Right cardiac atrium (tissue), 5 donors: ENCODE measurements at places on chromosomes 3 and 15.

DNA sequence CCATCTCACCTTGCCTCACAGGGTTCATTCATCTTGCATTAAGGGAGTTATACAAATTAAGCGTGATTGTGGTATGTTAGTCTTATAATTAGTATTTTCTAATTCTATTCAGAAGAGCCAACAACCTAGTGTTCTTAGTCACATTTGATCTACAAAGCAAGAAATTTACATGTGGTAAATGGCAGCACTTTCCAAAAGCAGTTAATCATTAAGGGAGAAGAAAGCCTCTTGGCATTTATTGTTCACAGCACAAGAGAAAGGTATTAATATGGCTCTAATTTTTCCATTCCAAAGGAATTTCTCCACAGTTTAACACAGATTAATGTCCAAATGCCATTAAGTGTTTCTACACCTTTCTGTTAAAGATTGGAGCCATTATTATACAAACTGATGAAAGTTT is 1077.1 kb downstream of the ZPLD1 start:
- DNase-seq: no peak

GRCh38 chr15:47762621-47763020 is 45.3 kb downstream of the SEMA6D start:
- DNase-seq: no peak

GRCh38 chr15:100131321-100132224 is 210.2 kb downstream of the ADAMTS17 start:
- DNase-seq: peak; percentile 91

DNA sequence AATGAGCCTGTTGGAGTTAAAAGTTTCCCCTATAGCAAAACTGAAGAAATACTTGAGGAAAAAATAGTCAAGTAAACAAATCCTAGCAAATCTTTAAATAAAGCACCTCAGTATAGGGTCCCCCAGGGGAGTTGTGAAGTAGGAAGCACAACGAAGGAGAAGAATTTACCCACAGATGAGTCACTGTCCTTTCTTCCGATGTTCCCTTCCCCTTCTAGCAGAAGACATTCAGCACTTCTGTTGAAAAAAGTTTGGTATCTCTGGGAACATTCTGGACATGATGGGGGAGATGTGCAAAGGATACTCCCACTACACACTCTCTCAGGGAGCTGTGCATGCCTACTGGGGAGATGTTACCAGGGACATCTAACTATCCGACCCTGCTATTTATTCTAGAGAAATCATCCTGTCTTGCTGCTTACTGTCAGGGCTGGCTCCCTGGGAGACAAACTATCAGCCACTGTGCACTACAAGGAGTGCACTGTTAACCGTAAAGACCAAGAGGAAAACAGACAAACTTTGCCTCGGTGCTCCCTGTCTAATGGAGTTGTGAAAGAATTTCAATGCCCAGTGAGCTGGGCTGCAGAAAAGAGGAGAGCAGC is 93.8 kb downstream of the RFTN1 start:
- DNase-seq: no peak

GRCh38 chr15:56394909-56395308 is 29.7 kb downstream of the TEX9 start:
- no peak for DNase-seq

GRCh38 chr15:85492406-85492805 is 112.0 kb downstream of the AKAP13 start:
- no peak for DNase-seq

DNA sequence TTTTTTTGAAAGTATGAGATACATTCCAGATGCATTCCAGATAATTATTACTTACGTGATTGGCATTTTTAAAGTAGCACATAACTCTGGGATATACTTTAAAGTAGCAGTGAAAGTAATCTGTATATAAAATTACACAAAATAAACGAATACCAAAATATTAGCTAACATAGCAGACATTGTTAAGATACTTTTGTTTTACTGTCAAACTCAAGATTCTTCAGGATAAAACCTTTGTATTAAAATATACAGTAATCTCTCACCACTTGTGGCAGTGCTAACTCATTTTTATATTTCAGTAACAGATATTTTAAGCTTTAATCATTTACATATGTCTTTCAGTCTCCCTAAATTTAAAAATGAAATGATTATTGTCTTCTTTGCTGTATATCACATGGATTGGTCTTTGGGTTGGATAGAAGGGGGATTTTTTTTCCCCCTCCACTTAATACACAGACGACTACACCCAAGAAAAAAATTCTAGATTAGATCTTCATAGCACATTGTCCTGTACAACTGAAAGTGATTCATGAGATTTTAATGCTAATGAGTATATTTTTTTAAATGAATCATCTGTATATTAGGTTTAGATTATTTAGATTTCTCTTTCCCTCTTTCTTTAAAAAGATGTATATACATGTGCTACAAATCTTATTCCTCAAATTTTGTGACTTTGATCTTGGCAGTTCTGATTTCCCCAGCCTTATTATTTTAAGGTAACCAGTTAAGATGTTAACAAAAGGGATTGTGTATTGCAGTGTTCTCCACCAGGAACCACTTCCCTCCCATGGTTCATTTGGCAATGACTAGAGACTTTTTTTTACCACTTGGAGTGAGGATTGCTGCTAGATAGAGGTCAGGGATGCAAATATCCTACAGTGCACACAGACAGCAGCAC is 24.5 kb upstream of the EBLN2 start:
- no peak for DNase-seq

GRCh38 chr3:65723985-65724384 is 314.7 kb downstream of the MAGI1 start:
- no peak for DNase-seq

DNA sequence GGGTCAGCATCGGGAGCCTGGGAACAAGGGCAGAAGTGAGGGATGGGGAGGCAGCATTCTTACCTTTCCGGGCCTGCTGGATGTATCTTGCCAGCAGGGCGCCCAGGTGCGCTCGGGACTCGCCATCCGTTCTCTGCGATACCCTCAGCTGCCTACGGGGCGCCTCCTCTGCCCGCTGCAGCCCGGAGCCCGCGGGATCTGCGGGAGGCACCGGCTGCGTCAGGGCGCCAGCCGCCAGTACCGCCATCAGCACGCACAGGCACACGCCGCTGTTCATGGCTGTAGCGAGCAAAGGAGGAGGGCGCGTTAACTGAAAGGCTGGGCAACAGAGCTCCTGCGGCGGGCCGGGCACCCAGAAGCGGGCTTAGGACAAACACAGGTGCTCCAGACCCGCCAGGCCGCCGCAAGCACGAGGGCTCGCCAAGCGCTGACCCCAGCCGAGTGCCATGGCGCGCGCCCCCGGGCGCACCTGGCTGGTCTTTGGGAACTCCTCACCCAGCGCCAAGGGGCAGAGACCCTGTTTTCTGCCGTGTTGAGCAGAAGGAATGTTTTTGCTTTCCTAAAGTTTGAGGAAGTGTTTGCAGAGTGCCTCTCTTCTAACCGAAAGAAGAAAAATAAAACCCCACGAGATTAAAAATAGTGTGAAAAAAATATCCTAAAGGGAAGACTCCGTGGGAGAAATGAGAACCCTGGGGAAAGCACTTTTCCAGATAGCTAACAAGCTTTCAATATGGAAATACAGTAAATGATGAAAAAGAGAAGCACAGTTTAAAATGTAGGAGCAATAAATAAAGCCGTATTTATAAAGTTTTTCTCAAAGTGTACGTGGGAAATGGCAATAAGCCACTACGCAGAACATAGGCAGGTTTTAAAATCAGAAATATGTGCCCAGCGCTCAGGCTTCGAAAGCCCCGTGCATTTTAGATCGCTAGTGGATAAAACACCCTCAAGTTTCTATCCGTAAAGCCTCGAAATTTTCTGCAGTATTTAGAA is 2.3 kb downstream of the CCK start:
- DNase-seq: peak; percentile 50

GRCh38 chr15:39403640-39404117 is 177.2 kb upstream of the THBS1 start:
- no peak for DNase-seq

DNA sequence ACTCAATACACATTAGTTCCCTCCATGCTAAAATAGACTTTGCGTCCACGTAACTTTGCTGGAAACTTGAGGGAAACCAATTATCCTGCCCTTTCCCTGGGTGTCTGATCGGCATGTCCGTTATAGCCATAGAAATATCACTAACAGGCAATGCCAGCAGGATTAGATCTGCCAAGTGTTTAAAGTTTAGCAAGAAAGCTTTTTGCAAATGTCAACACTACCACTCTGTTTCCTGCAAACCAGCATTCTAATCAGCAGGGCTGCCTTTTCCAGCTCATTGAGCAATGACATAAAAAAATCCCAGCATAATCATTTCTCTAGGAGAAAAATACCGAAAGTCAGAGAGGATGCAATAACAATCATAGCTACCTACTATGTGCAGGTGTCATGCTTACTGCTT is 60.9 kb downstream of the NOX5 start:
- no peak for DNase-seq

- DNase-seq: no peak
Measured at GRCh38 chr3:52238193-52238760, 681 bp downstream of the TWF2 start.

- DNase-seq: no peak
Measured at GRCh38 chr15:89898614-89899294, 5.0 kb upstream of the AP3S2 start.

DNA sequence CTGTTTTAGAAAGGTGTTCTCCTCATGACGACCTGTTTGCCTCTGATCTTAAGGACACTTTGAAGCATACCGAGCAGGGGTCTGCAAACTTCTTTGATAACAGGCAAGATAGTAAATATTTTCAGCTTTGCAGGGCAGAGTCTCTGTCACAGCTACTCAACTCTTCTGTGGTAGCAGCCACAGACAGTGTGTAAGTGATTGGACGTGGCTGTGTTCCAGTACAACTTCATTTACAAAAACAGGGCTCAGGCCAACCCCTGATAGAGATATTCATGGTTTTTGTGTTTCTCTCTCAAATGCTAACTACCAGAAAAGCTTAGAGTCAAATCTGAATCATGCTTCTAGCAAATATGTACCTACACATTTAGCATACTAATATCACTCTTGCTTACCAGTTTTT is 51.5 kb downstream of the TGFBR2 start:
- DNase-seq: no peak

DNA sequence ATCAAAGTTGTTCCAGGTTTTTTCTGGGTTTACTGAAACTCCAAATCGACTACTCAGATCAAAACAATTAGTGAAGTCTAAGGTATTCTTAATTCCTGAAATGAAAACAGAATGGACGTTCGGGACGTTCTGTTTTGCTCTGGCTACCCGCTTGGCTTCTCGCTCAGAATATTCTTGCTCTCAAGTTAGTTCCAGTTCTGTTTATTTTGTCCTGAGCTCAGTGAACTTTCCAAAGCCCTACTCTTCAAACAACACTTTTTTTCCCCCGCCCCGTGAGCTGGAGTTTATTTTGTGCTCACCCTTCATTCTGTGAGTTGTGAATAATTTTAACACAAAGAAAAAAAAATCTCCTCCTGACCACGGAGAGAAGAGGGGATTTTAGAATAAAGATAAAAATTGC is 72.6 kb downstream of the SAMMSON start:
- DNase-seq: no peak

GRCh38 chr3:127264794-127265514 is 22.9 kb downstream of the PRR20G start:
- no peak for DNase-seq

DNA sequence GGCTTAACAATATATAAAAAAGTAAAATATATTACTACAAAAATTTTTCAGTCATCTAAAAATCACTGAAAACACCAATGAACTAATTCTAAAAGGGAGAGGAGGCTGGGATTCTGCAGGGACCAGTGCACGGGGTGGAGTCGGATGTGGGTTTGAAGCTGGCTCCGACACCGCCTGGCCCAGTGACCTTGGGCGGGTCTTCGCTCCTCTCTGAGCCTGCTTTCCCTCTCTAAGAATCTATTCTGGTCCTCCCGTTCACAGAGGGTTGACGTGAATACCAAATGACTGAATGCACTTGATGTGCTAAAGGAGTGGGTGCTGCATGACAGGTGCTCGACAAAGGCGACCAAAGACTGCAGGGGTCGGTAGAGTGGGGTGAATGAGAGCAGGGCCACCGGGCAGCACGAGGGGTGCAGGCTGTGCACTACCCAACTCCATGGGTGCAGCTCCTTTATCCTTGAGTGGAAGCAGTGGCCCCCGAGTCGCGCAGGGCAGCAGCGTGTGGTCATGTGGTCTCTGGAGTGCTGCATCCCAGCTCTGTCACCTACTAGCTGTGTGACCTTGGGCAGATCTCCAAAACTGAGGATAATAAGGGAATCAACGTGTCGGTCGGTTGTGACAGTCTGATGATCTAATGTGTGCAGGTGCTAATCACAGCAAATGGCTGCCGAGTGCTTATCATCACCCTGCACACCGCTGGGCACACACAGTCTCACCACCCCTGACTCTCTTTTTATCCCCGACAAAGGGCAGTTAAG is 8.6 kb upstream of the IQSEC1 start:
- peak; percentile 78 for DNase-seq

GRCh38 chr3:176953106-176954060 is 243.9 kb downstream of the TBL1XR1 start:
- peak; percentile 49 for DNase-seq

- no peak for DNase-seq
Measured at GRCh38 chr15:98785807-98786621, 137.7 kb downstream of the IGF1R start.

DNA sequence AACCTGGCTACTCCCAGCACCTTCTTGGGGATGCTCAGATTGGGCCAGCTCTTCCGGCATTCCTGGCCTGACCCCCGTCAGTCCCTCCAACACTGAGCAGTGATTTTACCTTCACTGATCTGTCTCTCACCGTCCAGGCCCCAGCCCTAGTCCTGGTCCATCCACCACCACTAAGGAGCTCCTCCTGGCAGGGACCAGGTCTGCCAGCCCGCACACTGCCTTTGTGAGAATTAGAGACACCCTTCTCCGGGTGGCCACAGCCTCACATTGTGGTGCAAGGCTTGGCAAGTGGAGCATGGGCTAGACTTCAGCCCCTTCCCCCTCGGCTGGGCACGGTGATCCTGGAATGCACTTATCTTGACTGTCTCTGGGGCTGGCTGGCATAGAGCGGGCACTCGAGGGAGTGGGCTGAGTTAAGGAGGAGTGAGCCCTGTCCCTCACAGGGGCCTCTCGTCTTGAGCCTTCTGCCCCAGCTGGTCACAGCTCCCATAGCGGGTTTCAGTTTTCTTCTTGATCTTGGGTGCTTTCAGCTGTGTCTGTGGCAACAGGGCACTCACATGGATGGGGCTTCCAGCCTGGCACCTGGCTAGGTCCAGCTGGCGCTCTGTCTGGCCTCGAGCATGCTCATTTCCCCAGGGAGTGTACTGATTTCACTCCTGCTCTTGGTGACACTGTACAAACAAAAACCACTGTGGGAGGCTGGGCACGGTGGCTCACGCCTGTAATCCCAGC is 53.9 kb downstream of the LINGO1 start:
- DNase-seq: no peak

DNA sequence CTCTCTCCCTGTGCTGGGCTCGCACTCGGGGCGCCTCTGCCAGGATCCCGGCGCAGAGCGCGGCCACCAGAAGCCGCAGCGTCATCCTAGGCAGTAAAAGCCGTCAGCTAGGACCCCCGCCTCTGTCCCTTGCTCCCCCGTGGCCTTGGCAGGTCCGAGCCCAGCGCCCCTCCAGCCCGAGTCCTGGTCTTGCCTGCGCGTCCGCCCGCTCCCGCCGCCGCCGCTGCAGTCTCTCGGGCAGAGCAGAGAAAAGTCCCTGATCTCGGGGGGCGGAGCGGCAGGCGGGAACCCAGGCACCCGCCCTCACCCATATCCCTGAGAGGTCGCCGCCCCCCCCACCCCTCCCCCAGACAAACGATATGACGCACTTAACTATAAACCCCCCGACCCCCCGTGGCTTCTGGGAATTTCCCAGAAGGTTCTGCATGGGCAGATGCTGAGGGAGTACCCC is at the start of gene COL7A1:
TSS of gene COL7A1 (minus strand) at position 255 of the 451 bp plus-strand sequence. CDS start at position 85, 170 bp downstream.
- DNase-seq: peak; percentile 74

- no peak for DNase-seq
Measured at GRCh38 chr3:151467069-151467468, 6.2 kb upstream of the IGSF10 start.

- DNase-seq: no peak
Measured at GRCh38 chr3:195140816-195141793, 129.9 kb downstream of the XXYLT1 start.
